ENCODE measurements at places on chromosomes 2 and 18.

DNA sequence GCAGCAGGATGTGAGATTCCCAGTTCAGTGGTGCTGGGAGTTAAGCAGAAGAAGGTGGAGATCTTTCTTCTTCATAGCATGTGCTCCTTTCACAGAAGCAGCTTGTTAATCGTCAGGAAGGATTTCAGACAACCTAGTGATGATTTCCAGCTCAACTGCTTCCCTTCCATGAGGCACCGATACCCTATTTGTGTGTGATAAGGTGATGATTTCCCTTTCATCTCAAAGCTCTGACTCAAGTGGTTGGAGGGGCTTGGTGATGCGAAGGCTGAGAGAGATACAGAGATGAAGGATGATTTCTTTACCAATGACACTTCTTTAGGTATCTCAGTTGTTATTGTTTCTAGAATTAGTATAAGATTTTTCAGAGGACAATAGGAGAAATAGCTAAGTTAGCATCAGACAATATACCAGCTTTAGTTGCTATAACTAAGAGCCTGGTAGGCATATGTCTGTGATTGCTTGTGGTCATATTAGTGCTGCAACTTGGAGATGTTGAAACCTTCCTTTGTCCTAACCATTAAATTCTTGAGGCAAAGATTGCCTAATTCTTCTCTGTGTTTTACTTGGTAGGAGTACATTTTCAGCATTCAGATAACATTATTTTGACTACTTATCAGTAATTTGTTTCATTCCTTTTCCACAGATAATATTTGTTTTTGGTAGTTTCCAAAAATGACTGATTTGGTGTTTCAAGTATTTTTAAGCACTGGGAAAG lies 111.3 kb downstream of the PLCL1 start:
- DNase-seq, result no peak

DNA sequence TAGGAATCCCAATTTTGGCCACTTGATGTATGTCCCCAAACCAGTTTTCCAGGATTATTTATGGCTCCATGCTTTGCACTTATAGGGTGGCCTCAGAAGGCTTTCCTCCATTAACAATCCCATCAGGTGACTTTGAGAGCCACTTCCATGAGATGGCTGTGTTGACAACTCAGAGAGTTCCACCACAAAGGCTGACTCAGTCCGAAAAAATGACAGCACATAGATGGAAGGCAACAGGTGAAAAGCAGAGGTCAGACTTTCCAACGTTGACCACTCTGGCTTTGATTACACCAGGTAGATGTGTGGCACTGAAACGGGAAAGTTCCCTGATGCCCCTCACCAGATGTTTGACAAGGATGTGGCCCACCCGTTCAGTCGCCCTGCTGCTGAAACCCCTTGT lies 431.4 kb upstream of the TNP1 start:
- peak; percentile 31 for DNase-seq

DNA sequence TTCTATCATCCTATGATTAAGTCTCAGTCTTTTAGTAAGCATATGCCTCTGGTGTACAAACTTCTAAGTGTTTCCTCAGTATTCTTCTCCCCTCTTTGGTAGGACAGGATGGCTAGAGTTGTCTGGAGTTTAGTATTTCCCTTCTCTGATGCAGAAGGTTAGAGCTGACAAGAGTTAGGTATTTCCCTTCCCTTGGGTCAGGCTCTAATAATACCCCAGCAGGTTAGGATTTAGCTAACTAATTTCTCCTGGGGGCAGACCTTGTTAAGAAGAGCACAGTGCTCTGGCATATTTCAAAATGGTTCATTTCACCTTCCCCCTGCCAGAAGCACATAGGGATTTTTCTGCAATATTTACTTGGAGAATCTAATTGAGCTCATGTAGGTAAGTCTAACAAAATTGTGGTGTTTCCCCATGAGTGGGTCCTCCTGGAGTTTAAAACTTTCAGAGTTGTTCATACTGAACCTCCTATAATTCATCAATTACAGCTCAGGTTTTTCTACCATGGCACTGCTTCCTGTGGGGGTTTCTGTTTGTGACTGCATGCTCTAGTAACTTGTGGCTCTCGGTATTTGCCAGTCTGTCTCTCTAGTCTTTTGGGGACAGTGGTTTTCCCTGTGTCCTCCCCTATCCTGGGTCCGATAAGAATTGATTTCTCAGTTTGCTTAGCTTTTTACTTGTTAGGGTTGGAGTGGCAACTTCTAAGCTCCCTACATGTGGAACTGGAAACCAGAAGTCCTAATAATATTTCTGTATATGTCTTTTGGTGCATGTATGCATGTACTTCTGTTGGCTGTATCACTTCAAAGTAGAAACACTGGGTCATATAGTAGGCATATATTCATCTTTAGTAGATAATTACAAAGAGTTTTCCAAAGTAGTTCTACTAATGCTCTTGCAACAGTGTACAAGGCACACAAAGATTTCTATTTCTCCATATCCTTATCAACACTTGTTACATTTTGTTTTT lies 77.7 kb downstream of the GDF7 start:
- DNase-seq, result no peak

DNA sequence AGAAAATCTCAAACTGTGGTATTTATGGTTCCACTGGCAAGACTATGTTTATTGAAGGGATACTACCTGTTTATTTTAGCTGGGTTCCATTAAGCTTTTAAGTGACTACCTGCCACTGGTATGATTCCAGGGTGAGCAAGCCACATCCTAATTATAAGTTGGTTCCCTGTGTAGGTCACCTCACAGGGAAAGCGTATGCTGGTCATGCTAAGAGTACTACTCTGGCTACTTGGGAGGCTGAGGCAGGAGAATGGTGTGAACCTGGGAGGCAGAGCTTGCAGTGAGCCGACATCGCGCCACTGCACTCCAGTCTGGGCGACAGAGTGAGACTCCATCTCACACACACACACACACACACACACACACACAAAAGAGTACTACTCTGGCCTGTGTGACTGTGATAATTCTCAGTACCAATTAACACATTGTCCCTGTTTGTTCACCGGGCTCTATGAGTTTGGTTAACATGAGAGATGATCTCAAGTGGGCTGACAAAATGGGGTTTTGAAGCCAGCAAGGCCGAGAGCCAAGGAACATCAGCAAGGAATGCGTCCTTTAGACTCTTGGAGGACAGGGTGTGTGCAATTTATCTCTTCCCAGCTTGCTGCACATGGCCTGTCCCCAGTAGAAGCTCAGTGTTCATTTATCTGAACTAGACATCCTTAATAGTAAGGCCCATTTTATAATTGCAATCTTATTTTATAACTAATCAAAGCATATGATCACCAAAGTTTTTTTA lies 15.2 kb upstream of the ITSN2 start:
- DNase-seq, result no peak

- no peak for DNase-seq
These were observed 12.6 kb downstream of the DTYMK start for GRCh38 chr2:241673797-241674725.

DNA sequence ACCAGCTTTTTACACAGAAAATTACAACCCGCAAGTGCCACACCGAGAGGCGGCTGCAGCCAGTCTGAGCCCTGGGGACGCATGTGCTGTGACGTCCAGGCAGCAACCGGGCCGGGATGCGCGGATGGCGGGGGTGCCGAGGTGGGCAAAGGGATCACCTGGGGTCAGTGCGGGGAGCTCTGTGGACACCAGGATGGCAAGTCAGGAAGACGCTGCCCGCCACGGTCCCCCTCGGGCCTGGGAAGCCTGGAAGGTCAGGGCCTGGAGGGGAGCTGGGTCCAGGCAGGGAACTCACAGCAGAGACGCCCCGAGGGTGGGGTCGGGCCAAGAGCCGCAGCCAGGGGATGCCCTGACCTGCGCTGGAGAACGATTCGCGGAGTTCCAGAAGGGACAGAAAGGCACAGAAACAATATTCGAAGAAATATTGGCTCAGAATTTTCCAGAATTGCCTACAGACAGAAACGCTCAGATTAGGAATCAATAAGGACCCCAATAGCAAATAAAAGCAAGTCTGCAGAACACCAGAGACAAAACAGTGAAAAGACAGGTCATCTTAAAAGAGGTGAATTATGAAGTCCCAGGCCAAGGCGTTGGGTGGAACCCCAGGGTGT lies 11.7 kb upstream of the KIF1A start:
- DNase-seq, result no peak
